ENCODE measurements at places on chromosomes 1 and 21. TPM values are rescaled to one million over a fixed set of nuclear protein-coding genes. Genes with fewer than 3 reads are reported as not detected.

- no peak within 1 kb of the TSS for H3K27ac ChIP-seq
- no peaks in the 10 kb centered on the region for H3K27me3 ChIP-seq
- DNase-seq = no peak
- no peaks in the 10 kb centered on the region for H3K36me3 ChIP-seq
These were observed at the start of gene KCNA3 for GRCh38 chr1:110674337-110675059. KCNA3 (minus strand) TSS chr1:110674940; CDS start chr1:110674809, 131 bp downstream.

DNA sequence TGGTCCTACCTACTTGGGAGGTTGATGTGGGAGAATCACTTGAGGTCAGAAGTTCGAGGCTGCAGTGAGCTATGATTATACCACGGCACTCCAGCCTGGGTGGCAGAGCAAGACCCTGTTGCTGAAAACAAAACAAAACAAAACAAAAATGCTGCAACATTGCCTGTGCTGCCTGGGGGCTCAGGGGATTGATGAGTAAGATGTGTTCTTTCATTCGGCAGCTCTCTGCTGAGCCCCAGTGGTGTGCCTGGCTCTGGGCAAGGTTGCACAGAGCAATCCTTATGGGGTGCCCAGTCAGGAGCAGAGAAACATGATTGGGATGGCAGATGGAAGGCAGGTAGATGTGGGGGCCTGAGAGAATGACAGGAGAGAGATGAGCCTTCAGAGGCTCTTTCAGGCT, 28.6 kb upstream of the KDM4A start:
- DNase-seq = no peak
- no peak overlapping the region for H3K4me3 ChIP-seq
- peaks cover 11% of the 10 kb centered on the region for H3K36me3 ChIP-seq
- H3K27ac ChIP-seq = no peak overlapping the region
- H3K27me3 ChIP-seq = no peaks in the 10 kb centered on the region
- no peaks in the 10 kb centered on the region for H3K4me1 ChIP-seq

DNA sequence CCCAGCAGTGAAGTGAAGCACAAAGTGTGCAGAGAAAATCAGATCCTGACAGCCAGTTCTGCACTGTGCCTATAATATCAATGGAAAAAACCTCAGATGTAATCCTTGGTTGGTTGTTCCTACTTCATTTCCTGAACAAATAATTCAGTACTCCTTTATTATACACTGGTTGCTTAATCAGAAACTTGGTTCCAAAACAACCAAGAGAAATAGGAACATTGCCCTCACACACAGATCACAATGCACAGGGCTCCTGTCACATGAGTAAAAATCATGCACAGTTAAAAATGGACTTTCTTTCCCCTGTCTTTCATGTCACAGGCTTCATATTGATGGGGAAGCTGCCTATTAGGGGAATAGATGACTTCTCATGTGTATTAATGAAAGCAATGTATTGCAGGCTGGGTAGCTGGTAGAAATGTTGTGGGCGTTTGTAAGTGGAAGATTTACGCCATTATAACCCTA, 9.7 kb downstream of the DNASE2B start:
- H3K27ac ChIP-seq = no peak overlapping the region
- 0 out of 2 replicates have a peak, but pooled peaks cover 3% of the 10 kb centered on the region for H3K4me1 ChIP-seq
- no peak for DNase-seq
- H3K36me3 ChIP-seq = no peaks in the 10 kb centered on the region

DNA sequence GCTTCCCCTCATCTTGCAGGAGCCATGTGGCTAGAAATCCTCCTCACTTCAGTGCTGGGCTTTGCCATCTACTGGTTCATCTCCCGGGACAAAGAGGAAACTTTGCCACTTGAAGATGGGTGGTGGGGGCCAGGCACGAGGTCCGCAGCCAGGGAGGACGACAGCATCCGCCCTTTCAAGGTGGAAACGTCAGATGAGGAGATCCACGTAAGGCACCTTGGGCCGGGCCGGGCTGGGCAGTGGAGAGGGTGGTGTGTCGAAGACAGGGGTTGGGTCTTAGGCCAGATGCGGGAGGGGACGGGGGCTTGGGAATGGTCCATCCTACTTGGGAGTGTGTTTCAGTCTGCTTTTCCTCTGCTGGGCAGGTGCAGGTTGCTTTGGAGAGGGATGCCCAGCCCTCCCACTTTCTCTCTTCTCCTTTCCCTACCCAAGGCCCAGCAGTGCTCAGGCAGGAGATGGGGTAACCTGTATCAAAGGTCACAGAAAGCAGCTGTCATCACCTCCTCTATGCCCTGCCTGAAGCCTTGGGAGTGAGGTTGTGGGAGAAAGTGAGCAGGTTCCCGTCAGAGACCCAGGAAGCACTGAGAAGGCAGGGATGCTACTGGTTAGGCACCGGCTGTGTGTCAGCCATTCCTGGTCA, 18.9 kb downstream of the EPHX1 start:
- H3K4me3 ChIP-seq = no peak overlapping the region
- H3K36me3 ChIP-seq = 0 out of 2 replicates have a peak, but pooled peaks cover 4% of the 10 kb centered on the region
- H3K27ac ChIP-seq = no peak overlapping the region
- no peaks in the 10 kb centered on the region for H3K27me3 ChIP-seq
- H3K4me1 ChIP-seq = no peaks in the 10 kb centered on the region

- peaks cover 12% of the 10 kb centered on the region for H3K4me1 ChIP-seq
- no peak overlapping the region for H3K4me3 ChIP-seq
- DNase-seq = no peak
- H3K27me3 ChIP-seq = no peaks in the 10 kb centered on the region
- no peaks in the 10 kb centered on the region for H3K36me3 ChIP-seq
- H3K27ac ChIP-seq = no peak overlapping the region
These were observed 256.8 kb downstream of the FAF1 start for GRCh38 chr1:50703240-50703639.

DNA sequence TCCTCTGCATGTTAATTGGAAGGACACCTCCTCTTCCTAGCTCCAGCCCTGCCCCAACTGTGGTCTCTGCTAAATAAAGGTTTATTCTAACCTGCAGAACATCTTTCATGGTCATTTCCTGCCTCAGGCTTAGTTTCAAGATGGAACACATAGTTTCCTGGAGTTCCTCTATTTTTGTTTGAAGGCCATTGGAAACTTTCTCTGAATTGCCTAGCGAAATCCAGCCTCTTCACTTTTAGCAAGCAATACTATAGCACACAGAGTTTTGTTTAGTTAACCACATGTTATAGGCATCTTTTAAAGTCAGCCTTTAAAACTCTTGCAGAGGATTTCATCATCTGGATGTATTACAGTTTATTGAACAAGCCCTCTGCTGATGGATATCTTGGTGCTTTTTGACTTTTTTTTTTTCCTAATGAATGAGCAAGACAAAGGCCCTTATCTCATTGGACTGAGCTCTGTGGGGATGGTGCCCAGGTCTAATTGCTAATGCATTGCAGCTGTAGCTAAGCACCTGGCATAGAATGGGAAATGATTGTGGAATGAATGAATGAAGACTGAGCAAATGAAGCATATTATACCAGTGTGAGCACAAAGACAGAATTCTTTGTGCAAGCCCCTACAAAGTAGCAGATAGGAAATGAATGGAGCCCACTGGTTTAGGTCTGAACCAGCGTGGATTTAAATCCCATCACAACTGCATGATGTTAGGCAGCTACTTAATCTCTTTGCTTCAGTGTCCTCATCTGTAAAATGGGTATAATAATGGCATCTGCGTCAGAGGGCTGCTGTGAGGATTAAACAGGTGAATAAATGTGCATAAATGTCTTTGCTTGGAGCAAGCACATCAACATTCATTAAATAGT, 641 bp upstream of the CFAP107 start:
- DNase-seq = no peak
- no peaks in the 10 kb centered on the region for H3K36me3 ChIP-seq
- H3K27ac ChIP-seq = no peak overlapping the region
- no peaks in the 10 kb centered on the region for H3K27me3 ChIP-seq
- H3K4me1 ChIP-seq = no peaks in the 10 kb centered on the region

DNA sequence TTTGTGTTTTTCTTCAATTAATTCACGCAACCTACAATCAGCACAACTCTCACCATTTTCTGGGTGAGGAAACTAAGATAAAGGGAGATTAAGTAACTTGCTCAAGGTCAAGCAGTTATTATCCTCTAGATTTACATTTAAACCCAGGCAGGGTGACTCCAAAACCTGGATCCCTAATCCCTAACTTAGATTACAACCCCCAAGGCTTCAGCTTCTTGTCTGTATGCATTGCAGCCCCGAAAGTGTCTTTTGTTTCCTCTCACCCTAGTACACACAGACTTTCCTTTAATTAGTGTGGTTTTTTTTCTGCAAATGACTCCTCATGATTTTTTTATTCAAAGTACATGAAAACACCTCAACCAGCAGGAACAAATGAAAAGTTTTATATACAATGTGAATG, 748.6 kb upstream of the ADGRL2 start:
- no peaks in the 10 kb centered on the region for H3K27me3 ChIP-seq
- H3K4me1 ChIP-seq = peaks cover 8% of the 10 kb centered on the region
- no peak for DNase-seq
- no peak overlapping the region for H3K27ac ChIP-seq
- no peak overlapping the region for H3K4me3 ChIP-seq

GRCh38 chr1:70978623-70979022, 69.0 kb downstream of the PTGER3 start:
- no peaks in the 10 kb centered on the region for H3K27me3 ChIP-seq
- DNase-seq = no peak
- no peaks in the 10 kb centered on the region for H3K4me1 ChIP-seq
- H3K36me3 ChIP-seq = no peaks in the 10 kb centered on the region
- no peak overlapping the region for H3K27ac ChIP-seq

DNA sequence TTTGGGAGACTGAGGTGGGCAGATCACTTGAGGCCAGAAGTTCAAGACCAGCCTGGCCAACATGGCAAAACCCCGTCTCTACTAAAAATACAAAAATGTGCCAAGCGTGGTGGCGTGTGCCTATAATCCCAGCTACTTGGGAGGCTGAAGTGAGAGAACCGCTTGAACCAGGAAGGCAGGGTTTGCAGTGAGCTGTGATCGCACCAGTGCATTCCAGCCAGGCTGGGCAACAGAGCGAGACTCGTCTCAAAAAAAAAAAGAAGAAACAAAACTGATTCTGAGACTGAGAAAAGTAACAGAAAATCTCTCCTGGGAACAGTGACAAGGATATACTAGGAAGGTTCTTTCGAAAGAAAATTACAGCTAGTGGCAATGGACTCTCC, 20.9 kb downstream of the USP48 start:
- DNase-seq = no peak
- no peak overlapping the region for H3K4me3 ChIP-seq
- no peak overlapping the region for H3K27ac ChIP-seq
- no peaks in the 10 kb centered on the region for H3K36me3 ChIP-seq

GRCh38 chr1:206102292-206102936, 14.8 kb downstream of the AVPR1B start:
- H3K27ac ChIP-seq = no peak overlapping the region
- DNase-seq = no peak
- peaks cover 16% of the 10 kb centered on the region for H3K27me3 ChIP-seq
- H3K4me1 ChIP-seq = no peaks in the 10 kb centered on the region

DNA sequence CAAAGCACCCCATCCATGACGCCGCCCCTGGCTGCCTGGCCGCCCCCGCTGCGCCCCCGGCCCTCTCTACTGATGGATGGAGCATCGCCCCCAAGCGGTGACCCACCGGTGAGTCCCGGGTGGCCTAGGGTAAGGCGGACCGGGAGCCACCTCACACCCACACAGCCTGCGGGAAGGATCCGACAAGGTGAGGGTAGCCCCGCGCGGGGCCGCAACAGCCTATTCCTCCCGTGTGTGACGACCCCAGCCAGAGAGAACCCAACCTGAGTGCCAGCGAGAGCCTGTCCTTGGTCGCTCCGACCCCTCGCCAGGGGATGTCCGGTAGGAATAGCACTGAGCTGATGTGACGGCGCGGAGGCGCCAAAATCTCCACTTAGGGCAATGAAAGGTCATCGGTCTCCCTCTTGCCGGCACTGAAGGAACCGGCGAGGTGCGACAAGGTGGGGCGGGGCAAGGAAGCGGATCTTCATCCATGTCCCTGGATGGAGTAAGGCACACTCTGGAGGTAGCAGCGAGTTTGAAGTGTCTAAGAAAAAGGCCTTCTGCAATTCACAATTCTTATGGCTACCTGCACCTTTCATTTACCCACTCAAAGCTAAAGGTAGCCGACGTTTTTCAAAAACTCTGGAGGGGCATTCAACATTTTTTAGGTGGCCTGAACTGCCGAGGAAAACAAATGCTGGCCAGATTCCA, 19.7 kb upstream of the CHIA start:
- H3K4me3 ChIP-seq = no peak overlapping the region
- DNase-seq = no peak
- H3K27me3 ChIP-seq = no peaks in the 10 kb centered on the region

GRCh38 chr1:164058198-164058597, 500.8 kb upstream of the PBX1 start:
- no peak overlapping the region for H3K27ac ChIP-seq
- no peaks in the 10 kb centered on the region for H3K4me1 ChIP-seq
- H3K36me3 ChIP-seq = no peaks in the 10 kb centered on the region
- no peak overlapping the region for H3K4me3 ChIP-seq
- H3K27me3 ChIP-seq = no peaks in the 10 kb centered on the region
- no peak for DNase-seq

DNA sequence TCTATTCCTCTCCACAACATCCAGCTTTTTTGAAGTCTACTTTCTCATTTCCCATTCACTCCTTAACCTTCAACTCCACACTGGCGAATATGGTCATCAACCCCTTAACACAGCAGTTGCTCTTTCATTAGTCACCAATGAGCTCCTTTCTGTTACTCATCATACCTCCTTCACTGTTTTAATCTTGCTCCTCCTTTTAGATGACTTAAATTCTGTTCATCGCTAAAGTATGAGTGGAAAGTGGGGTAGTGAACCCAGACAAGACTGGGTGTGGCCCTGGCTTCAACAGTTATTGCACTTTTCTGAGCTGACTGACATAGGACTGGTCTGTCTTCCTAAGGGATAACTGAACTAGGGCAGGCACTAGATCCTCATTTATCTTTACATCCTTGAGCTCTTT, 51.3 kb downstream of the AKT3 start:
- H3K4me3 ChIP-seq = no peak overlapping the region
- no peak for DNase-seq
- H3K4me1 ChIP-seq = no peaks in the 10 kb centered on the region
- H3K27ac ChIP-seq = no peak overlapping the region
- no peaks in the 10 kb centered on the region for H3K27me3 ChIP-seq
- H3K36me3 ChIP-seq = no peaks in the 10 kb centered on the region

GRCh38 chr1:247865416-247865815, 8.4 kb downstream of the TRIM58 start:
- H3K36me3 ChIP-seq = no peaks in the 10 kb centered on the region
- no peak overlapping the region for H3K4me3 ChIP-seq
- no peaks in the 10 kb centered on the region for H3K4me1 ChIP-seq
- no peak overlapping the region for H3K27ac ChIP-seq
- no peaks in the 10 kb centered on the region for H3K27me3 ChIP-seq

GRCh38 chr1:110285316-110285715, 53.9 kb upstream of the RBM15 start:
- DNase-seq = no peak
- no peaks in the 10 kb centered on the region for H3K36me3 ChIP-seq
- H3K4me3 ChIP-seq = no peak overlapping the region
- H3K27me3 ChIP-seq = no peaks in the 10 kb centered on the region

- H3K27ac ChIP-seq = no peak overlapping the region
- H3K27me3 ChIP-seq = peaks cover 6% of the 10 kb centered on the region
- no peak overlapping the region for H3K4me3 ChIP-seq
- no peaks in the 10 kb centered on the region for H3K36me3 ChIP-seq
- no peaks in the 10 kb centered on the region for H3K4me1 ChIP-seq
These were observed 443.9 kb downstream of the CAMTA1 start for GRCh38 chr1:7229186-7229585.

LCE4A gene
- not detected for total RNA-seq

CRP gene
- not detected for total RNA-seq

KCNQ4 gene
- 0.12 TPM for total RNA-seq

NFYC gene
- 52.8 TPM for total RNA-seq

CHIA gene
- total RNA-seq = not detected

TMPRSS15 gene
- total RNA-seq = not detected

KCNJ15 gene
- not detected for total RNA-seq

IL19 gene
- total RNA-seq = not detected

GBP6 gene
- total RNA-seq = not detected

BARHL2 gene
- total RNA-seq = not detected
